ENCODE measurements at places on chromosomes 3 and 15.
A peak's percentile ranks its signal among the peaks of the same experiment; 100 is the strongest.

GRCh38 chr15:90530250-90531051, 728 bp downstream of the CRTC3 start:
- DNase-seq, result no peak

DNA sequence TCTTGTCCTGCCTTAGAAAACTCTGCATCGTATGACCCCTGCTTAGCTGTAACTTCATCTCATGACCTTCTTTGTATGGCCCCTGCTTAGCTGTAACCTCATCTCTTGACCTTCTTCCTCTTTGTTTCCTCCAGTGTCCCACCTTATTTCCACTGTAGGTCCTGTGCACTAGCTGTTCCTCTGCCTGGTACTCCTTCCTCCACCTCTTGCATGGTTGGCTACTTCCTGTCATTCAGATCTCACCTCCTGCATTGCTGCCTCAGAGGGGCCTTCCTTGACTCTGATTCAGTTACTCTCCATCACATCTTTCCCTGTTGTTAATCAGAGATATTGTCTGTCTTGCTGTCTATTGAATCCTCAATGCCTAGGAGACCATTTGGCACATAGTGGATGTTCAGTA, 63.2 kb downstream of the PDE8A start:
- DNase-seq, result no peak

DNA sequence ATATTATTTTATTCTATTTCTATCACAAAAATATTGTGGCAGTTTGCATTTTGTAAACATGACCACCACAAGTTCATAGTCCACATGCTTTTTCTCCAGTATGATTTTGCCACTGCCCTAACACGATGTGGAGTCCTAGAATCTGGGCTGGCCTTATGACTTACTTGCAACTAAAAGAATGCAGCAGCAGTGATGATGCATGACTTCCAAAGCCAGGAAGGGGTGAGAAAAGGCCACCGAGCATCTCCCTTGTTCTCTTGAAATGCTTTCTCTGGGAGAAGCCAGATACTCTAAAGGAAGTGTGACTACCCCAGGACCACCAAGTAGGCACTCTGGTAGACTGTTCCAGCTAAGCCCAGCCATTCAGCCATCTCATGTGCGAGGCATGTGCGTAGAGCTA, 191.6 kb upstream of the MRPL3 start:
- DNase-seq, result no peak

- DNase-seq, result peak; percentile 94
These were observed 515 bp upstream of the EIF3J start for GRCh38 chr15:44536302-44536961.

- DNase-seq, result no peak
These were observed 23.6 kb upstream of the ATG7 start for GRCh38 chr3:11248596-11248995.

DNA sequence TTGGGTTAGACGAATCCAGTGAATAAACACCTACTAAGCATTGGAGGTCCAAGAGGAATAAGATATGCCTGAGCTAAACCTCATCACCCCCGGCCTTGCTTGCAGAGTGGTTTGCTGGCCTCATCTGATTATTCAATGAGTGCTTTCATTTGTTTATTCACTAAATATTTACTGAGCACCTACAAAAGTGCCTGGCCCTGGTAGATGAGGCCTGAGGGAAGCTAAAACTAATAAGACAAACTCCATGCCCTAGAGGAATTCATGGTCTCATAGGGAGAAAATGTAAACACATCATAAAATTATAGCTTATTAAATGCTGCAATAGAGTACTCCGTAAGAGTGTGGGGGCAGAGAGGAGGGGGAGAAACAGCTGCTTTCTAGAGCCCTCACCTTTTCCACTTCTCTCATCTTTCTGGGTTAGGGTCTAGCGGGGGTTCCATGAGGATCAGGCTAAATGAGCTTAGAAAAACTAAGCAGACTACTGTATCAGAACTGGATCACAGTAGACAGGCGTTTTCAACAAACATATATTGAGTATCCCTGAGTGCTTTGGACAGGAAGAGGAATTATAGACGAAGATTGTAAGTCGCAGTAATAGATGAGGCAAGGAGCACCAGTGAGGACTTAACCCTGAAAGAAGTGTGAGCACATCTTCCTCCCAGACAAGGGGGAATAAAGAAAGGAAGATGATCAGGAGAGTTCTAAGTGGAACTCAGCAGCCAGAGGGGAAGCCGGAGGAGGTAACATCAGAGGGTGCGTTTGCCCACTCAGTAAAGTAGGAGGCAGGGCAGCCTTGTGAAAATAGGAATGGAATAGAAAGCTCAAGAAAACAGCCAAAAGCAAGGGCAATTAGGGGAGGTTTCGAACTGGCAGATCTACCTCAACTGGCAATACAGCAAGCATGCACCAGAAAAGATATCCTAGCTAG, 31.5 kb upstream of the LAMP3 start:
- DNase-seq, result no peak

- DNase-seq, result no peak
These were observed 10.7 kb upstream of the SLC22A13 start for GRCh38 chr3:38254872-38255271.

DNA sequence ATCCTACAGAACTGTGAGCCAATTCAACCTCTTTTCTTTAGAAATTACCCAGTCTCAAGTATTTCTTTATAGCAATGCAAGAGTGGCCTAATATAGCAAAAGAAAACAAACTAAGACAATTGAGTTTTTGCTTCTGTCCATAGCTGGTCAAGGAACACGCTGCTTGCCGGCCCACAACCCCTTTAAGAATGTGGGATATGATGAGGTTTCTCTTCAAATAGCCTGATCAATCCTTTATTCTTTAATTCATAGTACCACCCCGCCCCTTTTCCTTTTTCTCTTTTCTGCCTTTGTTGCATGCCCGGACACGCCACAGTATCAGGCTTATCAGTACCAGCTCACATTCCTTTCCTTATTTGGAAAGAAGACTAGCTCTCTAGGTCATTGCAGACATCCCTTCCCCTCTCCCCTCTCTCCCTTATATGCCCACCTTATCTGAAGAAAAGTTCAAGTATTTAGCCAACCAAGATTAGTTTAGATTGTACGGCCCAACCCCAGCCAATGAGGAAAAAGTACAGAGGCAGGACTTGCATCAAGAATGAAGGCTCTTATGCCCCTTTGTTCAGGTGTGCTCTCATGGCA, 404.5 kb downstream of the OCA2 start:
- no peak for DNase-seq

GRCh38 chr3:169510693-169511010, 152.9 kb downstream of the MECOM start:
- DNase-seq, result no peak

DNA sequence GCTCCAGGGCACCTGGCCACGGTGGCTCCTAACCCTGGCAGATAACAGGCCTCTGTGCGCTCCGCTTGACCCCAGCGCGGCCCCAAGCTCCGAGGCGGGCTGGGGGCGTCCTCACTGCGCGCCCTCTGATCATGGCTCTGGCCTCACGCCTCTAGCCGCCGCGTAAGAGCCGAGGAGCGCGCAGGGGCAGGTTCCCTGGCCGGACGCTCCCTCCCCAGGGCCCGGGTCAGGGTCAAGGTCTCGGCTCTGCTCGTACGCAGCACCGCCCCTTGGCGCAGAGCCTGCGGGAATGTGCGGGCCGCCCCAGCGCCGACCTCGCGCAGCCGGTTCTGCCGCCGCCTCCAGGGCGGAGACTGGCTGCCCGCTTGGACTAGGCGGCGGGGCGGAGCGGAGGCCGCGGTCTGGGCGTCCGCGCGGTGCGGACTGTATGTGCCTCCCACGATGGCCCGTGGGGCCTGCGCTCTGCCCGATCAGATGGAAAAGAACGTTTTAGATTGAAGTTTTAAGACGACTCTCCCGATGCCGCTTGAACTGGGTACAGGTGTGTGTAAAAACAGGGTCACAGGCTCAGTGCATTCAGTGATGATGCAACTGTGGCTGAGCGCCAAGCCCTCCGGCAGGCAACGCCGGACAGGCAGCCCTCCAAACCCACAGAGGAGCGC, 40.8 kb downstream of the CHST14 start:
- no peak for DNase-seq

DNA sequence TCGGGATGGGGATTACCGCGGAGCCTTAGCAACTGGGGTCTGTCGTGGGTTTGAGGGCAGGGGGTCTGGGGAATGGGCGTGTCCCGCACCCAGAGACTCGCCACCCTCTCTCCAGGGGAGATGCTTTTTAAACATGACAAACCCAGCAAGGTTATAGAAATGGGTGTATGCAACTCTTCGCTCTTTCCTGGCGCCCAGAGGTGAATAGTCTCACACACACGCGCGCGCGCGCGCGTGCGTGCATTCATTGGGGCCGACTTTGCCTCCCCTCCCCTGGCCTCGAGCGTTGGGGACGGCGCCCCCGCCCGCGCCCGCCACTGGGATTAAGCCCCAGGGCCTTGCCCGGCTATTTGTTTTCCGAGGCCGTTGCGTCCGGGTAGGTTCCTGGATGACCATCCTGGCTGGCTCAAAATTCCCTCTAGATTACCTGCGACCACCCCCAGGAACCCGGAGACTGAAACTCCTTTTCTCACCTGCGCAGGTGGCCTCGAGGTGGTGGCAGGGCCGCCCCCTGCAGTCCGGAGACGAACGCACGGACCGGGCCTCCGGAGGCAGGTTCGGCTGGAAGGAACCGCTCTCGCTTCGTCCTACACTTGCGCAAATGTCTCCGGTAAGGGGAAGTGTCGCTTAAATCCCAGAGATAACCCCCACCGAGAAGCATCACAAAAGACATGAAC, 777 bp downstream of the GPR160 start:
- DNase-seq, result no peak
